ENCODE measurements at places on chromosomes 16 and 17.

DNA sequence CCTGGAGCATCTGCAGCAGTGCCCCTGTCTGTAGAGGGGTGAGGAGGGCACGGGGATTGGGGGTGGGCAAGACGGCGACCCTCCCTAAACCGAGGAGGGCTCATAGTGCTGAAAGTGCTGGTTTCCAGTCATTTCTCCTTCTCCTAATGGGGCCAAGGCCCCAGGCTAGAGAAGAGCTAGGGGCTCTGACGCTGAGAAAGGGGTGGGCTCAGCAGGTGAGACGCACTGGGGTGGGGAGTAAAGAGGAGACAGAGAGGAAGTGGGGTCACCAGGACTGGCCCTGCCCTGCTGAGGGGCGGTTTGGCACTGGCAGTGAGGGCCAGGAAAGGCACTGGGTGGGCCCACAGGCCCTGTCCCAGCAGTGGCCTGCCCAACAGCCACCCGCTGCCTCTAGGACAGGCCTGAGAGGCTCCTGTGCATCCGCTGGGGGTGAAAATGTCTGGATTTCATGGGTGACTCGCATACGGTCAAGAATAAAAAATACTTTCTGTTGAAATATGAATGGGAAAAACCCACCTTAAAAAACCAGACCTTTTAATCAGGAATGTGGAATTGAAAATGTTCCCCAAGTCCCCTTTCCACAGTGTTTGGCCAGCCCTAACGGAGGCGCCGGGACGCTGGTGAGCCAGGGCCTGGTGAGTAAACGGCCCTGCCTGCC is 122.4 kb upstream of the SMURF2 start:
- no peak for DNase-seq

GRCh38 chr17:72171703-72172667 is 51.2 kb downstream of the SOX9 start:
- DNase-seq, result no peak

DNA sequence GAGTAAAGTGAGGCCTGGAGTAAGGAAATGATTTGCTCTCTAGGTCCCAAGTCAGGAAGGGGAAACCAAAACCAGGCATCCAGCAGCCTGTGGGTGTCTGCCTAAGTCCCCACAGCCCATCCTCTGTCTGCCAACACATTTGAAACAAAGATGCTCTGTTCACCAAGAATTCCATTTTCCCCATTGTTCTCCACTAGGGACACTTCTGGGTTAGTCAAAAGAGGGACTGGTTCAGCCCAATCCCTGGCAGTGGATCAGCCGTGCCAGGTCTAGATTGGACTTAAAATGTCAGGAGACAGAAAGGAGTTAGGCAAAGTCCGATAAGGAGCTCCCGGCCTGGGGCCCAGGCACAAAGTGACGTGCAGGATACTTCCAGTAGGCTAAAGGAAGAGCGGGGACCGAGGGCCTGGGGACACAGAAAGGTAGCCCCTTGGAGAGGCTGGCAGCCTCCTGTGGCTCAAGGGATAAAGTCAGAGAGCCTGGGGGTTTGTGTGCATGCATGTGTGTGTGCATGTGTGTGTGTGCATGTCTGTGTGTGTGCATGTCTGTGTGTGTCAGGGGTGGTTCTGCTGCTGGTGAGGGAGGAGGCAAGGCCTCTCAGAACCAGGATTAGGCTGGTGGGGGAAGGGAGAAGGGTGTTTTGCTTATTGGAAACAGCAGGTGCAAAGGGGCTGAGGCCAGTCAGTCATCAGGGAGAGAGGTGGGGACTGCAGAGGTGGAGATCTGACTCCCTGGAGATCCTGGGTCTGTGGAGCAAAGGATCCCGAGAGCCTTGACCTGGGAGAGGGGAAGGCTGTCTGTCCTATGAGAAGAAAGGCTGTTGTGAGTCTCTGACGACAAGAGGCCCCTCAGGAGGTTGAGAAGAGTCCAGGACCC is 41.7 kb upstream of the IL34 start:
- DNase-seq, result no peak

GRCh38 chr17:75238020-75238580 is 23.3 kb downstream of the GGA3 start:
- DNase-seq, result no peak

- DNase-seq, result no peak
Observed at GRCh38 chr17:58641887-58642311, 49.9 kb downstream of the TEX14 start.

GRCh38 chr17:32158870-32159585 is 16.7 kb downstream of the RHOT1 start:
- no peak for DNase-seq

DNA sequence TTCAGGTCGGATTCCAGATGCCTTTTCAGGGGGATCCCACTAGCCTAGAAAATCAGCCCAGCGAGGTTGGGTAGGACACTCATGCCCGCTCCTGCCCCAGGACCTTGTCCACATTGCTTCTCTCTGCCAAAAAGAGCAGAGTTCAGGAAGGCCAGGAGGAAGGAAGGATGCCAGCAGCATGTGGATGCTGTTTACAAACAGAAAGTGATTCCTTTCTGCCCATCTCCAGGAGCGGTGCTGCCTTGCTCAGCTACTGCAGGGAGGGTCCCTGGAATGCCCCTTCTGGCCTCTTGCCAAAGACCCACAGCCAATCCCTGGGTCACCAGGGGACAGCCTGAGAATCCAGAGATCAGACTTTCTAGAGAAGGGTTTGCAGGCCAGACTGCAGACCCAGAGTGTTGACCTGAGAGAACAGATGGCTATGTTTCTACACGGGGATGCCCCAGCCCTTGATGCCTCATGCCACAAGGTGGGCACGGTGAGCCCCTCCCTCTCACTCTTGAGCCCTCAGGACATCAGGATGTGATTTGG is 32.3 kb upstream of the EMP2 start:
- no peak for DNase-seq

- no peak for DNase-seq
Observed at GRCh38 chr17:74631468-74632450, 8.2 kb upstream of the CD300E start.

DNA sequence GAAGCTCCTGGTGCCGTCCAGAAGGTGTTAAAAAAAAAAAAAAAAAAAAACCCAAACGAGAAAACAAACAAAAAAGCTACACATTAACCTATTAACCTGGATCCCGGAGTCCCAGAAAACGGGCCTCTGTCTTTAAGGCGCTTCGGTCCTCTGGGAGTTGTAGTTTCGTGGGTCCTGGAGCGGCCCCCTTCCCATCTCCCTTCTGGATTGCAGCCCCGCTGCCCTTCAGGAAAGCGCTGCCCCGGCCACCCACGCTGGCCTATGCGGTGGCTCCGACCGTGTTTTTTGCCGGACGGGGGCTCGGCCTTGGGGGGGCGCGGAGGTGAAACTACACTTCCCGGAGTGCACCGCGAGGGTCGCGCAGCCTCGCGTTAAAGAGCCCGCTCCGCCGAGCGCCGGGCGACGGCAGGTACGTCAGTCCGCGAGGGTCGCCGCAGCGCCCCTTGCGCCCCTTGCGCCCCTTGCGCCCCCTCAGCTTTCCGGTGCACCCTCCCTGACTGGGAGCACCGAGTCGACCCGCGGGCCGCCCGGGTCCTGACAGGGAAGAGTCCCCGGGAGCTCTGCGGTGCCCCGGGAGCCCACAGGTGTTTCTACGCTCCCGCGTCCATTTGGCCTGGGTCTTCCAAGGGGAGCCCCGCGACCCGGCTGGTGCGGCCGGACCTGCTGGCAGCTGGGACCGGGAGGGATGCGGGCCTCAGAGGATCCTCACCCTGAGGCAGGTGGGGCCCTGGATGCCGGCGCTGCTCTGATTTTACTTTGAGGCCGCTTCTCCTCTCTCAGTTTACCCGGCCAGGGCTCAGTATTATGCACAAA is at the start of gene FCSK:
TSS of gene FCSK (plus strand) at position 374 of the 813 bp plus-strand sequence. CDS start 8,596 bp downstream, outside the sequence.
- peak; percentile 34 for DNase-seq

- no peak for DNase-seq
Observed at GRCh38 chr17:28478712-28479615, 5.5 kb downstream of the SLC13A2 start.

DNA sequence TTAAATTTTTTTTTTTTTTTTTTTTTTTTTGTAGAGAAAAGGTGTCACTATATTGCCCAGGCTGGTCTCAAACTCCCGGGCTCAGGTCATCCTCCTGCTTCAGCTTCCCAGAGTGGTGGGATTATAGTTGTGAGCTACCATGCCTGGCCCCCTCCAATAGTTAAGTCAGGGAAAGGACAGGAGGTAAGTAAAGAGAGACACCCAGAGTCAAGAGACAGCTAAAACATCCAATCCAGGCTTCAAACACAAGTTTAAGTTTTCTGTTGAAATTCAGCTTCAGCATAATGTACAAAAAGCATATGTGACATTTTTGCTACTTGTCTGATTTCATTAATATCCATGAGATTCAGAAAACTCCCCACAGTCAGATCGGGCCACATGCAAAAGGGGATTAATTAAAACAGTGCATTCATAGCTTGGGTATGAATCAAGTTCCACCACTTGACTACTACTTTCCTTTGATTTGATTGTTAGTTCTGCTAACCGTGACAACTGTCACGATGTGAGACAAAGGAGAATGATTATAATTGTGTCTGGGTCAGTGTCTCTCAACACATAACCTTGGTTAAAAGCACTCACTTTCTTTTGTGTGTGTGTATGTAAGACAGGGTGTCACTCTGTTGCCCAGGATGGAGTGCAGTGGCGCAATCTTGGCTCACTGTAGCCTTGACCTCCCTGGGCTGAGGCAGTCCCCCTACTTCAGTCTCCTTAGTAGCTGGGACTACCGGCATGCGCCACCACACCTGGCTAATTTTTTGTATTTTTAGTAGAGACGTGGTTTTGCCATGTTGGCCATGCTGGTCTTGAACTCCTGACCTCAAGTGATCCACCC is 184.9 kb downstream of the PARN start:
- no peak for DNase-seq

GRCh38 chr17:78108726-78109488 is 19.6 kb downstream of the TMC6 start:
- DNase-seq, result no peak

DNA sequence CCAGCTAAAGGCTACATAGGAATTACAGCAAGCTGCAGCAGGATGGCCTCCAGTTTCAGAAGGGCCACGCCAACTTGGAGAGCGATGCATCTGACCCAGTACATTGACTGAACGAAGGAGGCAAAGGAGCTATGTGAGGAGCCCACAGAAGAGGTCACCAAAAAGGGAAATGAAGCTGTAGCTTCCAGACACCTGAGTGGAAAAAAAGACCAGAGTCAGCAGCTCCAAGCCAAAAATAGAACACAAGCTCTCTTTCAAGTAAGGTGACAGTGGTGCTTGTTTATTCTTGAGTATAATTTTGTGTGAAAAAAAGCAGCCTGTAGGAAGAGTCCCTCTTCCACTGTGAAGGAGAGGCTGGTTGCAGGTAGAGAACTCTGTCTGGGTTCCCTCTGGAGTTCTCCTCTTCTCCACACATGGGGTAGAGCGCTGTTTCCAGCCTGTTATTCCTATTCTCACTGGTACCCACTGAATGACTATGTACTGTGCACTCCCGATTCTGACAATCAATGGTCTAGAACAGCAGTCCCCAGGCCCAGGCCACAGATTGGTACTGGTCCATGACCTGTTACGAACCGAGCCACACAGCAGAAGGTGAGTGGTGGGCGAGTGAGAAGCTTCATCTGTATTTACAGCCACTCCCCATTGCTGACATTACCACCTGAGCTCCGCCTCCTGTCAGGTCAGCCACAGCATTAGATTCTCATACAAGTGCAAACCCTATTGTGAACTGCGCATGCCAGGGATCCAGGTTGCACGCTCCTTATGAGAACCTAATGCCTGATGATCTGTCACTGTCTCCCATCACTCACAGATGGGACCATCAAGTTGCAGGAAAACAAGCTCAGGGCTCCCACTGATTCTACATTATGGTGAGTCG is 15.1 kb downstream of the CCL4 start:
- DNase-seq, result no peak

GRCh38 chr16:70685938-70686375 is at the start of gene MTSS2:
TSS of gene MTSS2 (minus strand) at chr16:70686053. CDS start at chr16:70685791, 262 bp downstream.
- peak; percentile 22 for DNase-seq

DNA sequence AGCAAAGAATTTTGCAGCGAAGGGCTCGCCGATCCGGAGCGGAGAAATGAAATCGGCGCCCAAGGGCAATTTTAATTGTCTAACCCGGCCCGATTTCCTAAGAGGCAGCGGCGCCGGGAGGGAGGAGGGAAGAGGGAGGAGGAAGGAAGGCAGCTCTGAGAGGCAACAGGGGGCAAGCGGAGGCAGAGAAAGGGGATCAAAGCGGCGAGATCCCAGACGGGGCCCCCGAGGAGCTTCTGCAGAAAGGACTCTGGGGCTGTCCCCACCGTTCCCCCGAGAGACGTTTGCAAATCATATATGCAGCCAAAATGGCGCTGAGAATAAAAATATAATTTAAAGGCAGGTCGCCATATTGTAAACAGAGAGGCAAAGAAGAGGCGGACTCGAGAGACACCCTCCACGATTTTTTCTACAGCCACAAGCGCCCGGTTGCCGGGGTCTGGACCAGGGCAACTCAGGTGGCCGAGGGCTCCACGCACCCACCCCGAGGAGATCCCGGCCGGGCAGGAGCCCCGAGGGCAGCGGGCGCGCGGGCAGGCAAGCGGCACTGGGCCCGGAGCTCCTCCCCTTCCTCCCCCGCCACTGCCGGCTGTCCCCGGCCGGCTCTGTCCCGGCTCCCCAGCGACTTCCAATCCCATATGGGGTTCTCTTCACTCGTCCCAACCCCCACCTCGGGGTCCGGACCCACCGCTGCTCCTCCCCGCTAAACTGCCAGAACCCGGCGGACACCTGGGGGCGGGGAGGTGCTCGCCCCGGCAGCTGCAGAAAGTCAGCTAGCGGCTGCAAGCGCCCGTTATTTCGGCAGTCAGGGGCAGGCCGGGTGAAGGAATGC is 1.9 kb downstream of the PHF12 start:
- no peak for DNase-seq

GRCh38 chr16:535446-536405 is 8.2 kb downstream of the CAPN15 start:
- DNase-seq, result peak; percentile 17

DNA sequence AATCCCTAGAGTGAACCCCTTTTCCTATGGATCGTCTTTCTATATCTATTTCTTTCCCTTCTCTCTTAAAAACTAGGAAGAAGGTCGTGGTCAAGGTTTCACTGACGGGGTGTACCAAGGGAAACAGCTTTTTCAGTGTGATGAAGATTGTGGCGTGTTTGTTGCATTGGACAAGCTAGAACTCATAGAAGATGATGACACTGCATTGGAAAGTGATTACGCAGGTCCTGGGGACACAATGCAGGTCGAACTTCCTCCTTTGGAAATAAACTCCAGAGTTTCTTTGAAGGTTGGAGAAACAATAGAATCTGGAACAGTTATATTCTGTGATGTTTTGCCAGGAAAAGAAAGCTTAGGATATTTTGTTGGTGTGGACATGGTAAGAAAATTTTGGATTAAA is 9.6 kb downstream of the CYLD start:
- no peak for DNase-seq

GRCh38 chr17:67058036-67058435 is 13.7 kb downstream of the CACNG1 start:
- DNase-seq, result no peak

Data from GOT3 (cell line).